Kidney (tissue), 22 donors: ENCODE measurements at places on chromosomes 13 and 19. TPM values are rescaled to one million over a fixed set of nuclear protein-coding genes. Genes with fewer than 3 reads are reported as not detected.

GRCh38 chr13:110444226-110444653, 117.3 kb downstream of the RAB20 start:
- peaks cover 7% of the 10 kb centered on the region for H3K36me3 ChIP-seq
- no peak for DNase-seq
- no peak overlapping the region for H3K4me3 ChIP-seq
- H3K27ac ChIP-seq: no peak overlapping the region

DNA sequence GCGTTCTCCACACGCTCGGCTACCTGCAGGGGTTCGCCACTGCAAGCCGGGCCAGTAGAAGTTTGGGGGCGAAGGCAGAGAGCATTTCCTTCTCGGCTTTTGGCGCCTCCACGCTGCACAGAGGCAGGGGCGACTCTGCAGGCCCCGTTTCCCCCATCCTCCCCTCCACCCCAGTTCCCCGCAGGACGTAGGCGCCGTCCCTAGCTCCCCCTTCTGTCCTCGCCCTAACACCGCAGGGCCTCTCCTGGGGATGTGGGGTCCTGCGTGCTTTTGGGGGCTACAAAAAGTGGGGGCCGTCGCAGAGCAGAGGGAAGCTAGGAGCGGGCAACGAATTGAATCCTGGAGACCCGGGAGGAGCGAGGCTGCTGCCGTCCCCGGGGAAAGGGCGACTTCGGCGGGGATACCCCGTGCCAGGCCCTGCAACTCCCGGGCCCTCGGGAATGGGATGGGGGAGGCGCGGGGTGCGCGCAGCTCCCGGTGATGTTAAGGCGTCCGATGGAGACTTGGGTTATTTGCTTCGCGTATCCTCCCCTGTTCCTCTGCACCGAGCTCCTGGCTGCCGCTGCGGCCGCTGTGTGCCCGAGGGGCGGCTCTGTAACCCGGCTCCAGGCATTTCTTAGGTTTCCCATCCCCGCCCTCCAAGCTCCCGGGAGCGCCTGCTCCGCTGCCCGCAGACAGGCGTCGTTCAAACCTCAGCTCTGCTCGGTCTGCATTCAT, 255.9 kb upstream of the SOX21 start:
- no peak overlapping the region for H3K27ac ChIP-seq
- no peaks in the 10 kb centered on the region for H3K36me3 ChIP-seq
- DNase-seq: peak; percentile 71
- H3K27me3 ChIP-seq: peaks cover 28% of the 10 kb centered on the region

GRCh38 chr13:33283195-33283911, 2.2 kb downstream of the STARD13 start:
- H3K4me3 ChIP-seq: peak overlapping the region; percentile 99
- peaks cover 4% of the 10 kb centered on the region for H3K4me1 ChIP-seq
- no peak overlapping the region for H3K27ac ChIP-seq

- no peaks in the 10 kb centered on the region for H3K27me3 ChIP-seq
- no peaks in the 10 kb centered on the region for H3K36me3 ChIP-seq
- peaks cover 9% of the 10 kb centered on the region for H3K4me1 ChIP-seq
- no peak overlapping the region for H3K27ac ChIP-seq
- no peak for DNase-seq
These were observed 33.0 kb downstream of the CRYL1 start for GRCh38 chr13:20492641-20493040.

GRCh38 chr19:30207357-30207756, 164.8 kb upstream of the ZNF536 start:
- no peak overlapping the region for H3K4me3 ChIP-seq
- DNase-seq: no peak
- no peaks in the 10 kb centered on the region for H3K36me3 ChIP-seq
- H3K27ac ChIP-seq: no peak overlapping the region
- H3K4me1 ChIP-seq: no peaks in the 10 kb centered on the region

- no peak overlapping the region for H3K27ac ChIP-seq
- H3K36me3 ChIP-seq: no peaks in the 10 kb centered on the region
- peak; percentile 78 for DNase-seq
- no peaks in the 10 kb centered on the region for H3K27me3 ChIP-seq
- H3K4me3 ChIP-seq: no peak overlapping the region
- peaks cover 34% of the 10 kb centered on the region for H3K4me1 ChIP-seq
These were observed 28.1 kb downstream of the RANBP3 start for GRCh38 chr19:5949792-5950305.

GRCh38 chr19:48310227-48310626, 15.1 kb upstream of the EMP3 start:
- DNase-seq: peak; percentile 90
- no peaks in the 10 kb centered on the region for H3K27me3 ChIP-seq
- no peaks in the 10 kb centered on the region for H3K36me3 ChIP-seq

DNA sequence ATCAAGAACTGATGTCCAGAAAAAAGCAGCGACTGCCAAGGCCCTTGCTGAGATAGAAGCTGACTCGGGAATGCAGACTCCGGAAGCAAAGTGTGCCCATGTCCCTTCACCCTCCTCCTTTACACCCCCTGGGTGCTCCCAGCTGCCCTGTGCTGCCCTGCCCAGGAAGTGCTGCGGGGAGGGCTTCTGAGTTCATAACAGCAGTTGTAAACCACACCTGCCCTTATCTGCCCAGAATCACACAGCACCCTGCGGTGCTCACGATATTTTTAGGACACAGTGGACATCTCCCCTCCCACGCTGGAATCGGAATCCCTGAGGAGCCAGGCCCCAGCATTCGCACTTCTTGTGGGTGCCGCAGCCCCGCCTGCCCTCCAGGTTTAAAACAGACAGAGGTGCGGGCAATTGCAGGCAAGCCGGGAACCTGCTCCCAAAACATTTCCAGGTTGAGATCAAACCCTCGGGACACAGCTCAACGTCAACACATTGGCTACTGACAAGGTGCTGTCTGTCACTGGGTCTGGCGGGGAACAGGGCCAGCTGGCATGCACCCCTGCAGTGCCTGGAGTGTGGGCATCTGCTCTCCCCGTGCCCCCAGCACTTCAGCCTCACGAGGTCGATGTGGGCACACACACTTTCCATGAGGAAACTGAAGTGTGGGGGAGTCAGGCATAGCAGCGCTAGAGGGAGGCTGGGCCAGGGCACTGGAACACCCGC, 36.8 kb downstream of the RAB20 start:
- peaks cover 9% of the 10 kb centered on the region for H3K36me3 ChIP-seq
- DNase-seq: no peak
- peak overlapping the region; percentile 84 for H3K27ac ChIP-seq
- H3K4me1 ChIP-seq: peaks cover 48% of the 10 kb centered on the region
- H3K27me3 ChIP-seq: no peaks in the 10 kb centered on the region
- H3K4me3 ChIP-seq: peak overlapping the region; percentile 22

- H3K4me1 ChIP-seq: no peaks in the 10 kb centered on the region
- H3K27me3 ChIP-seq: no peaks in the 10 kb centered on the region
- no peak overlapping the region for H3K4me3 ChIP-seq
- no peak overlapping the region for H3K27ac ChIP-seq
- DNase-seq: peak; percentile 8
These were observed 343.1 kb downstream of the MZT1 start for GRCh38 chr13:72384186-72384823.

DNA sequence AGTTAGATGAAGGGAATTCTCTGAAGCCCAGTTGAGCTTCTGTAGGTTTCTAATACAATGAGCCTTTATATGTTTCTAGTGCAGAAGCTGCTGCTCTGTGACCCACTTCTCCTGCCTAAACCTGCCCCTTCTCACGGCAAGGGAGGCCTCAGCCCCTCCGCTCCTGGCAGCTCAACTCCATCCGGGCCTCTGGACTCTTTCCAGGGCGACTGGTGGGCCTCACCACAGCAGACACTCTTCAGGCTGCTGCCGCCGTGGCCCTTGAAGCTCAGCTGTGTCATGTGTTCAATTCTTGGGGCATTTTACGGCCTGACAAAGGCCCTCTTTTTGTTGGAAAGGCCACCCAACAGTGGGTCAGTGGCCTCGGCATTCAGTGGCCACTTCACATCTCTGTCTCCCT, 10.0 kb upstream of the C19orf33 start:
- no peak for DNase-seq
- H3K36me3 ChIP-seq: peaks cover 14% of the 10 kb centered on the region
- H3K4me3 ChIP-seq: no peak overlapping the region
- no peak overlapping the region for H3K27ac ChIP-seq
- H3K27me3 ChIP-seq: no peaks in the 10 kb centered on the region
- no peaks in the 10 kb centered on the region for H3K4me1 ChIP-seq

- no peak for DNase-seq
- H3K27me3 ChIP-seq: no peaks in the 10 kb centered on the region
- H3K4me1 ChIP-seq: no peaks in the 10 kb centered on the region
- no peak overlapping the region for H3K4me3 ChIP-seq
- peaks cover 6% of the 10 kb centered on the region for H3K36me3 ChIP-seq
- no peak overlapping the region for H3K27ac ChIP-seq
These were observed 205.8 kb downstream of the GGACT start for GRCh38 chr13:100382785-100383184.

GRCh38 chr13:95552208-95552538, 347 bp upstream of the CLDN10 start:
- no peak overlapping the region for H3K27ac ChIP-seq
- H3K4me1 ChIP-seq: peaks cover 7% of the 10 kb centered on the region
- no peak overlapping the region for H3K4me3 ChIP-seq
- H3K27me3 ChIP-seq: peaks cover 2% of the 10 kb centered on the region

GRCh38 chr13:111514610-111515306, 194.3 kb downstream of the TEX29 start:
- no peaks in the 10 kb centered on the region for H3K36me3 ChIP-seq
- H3K27me3 ChIP-seq: no peaks in the 10 kb centered on the region
- DNase-seq: peak; percentile 64
- no peak overlapping the region for H3K4me3 ChIP-seq
- H3K27ac ChIP-seq: no peak overlapping the region

- H3K27me3 ChIP-seq: no peaks in the 10 kb centered on the region
- H3K4me1 ChIP-seq: peaks cover 10% of the 10 kb centered on the region
- H3K27ac ChIP-seq: no peak overlapping the region
- H3K36me3 ChIP-seq: no peaks in the 10 kb centered on the region
- DNase-seq: no peak
- no peak overlapping the region for H3K4me3 ChIP-seq
These were observed 54.6 kb downstream of the ATP11A start for GRCh38 chr13:112744168-112745021.

- no peak for DNase-seq
- no peaks in the 10 kb centered on the region for H3K27me3 ChIP-seq
- peaks cover 18% of the 10 kb centered on the region for H3K36me3 ChIP-seq
These were observed 3.2 kb downstream of the PTBP1 start for GRCh38 chr19:800360-801029.

ACER1 gene
- not detected for total RNA-seq

KLF5 gene
- total RNA-seq: 52.7 TPM

RAVER1 gene
- 38.4 TPM for total RNA-seq

ADGRE2 gene
- 10.4 TPM for total RNA-seq

IGFLR1 gene
- total RNA-seq: 22.3 TPM
